NCI-H2029 treated with DMSO at 0.1 percent for 48 hours (cell line): ENCODE measurements at places on chromosomes 2 and 18.

DNA sequence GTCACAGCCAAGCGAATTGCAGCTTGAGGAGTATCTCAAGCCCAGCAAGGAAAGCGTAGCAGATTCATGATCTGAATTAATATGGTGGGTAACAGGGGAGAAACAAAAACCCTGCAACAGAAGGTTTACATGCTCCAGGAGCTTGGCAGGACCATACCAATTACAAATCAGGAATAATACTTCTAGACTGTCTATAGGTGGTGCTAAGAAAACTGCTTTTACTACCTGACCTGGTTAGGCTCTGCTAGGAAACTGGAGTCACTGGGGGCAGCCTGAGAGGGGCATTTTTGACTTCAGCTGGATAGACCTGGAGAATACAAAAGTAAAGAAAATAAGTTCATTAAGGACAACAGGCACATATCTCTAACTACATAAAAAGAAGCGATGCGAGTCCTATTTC, 24.6 kb upstream of the SPOPL start:
- no peak for DNase-seq

DNA sequence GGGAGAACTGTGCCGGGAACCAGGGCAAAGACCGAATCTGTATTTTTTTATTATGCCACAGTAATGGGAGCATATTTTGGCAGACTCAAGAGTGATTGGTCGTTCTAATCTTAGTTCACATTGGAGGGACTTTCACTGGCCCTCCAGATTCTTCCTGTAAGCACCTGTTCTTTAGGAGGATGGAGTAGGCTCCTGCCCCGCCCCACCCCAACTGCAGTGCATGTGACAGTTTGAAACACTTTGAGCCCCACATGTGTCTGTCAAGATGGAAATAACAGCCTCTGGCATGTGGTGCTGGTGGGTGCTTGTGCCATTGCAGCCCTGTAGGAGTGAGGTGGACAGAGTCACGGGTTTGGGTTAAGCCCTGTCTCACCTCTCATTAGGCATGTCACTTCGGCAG, 43.3 kb upstream of the TXNDC2 start:
- no peak for DNase-seq

DNA sequence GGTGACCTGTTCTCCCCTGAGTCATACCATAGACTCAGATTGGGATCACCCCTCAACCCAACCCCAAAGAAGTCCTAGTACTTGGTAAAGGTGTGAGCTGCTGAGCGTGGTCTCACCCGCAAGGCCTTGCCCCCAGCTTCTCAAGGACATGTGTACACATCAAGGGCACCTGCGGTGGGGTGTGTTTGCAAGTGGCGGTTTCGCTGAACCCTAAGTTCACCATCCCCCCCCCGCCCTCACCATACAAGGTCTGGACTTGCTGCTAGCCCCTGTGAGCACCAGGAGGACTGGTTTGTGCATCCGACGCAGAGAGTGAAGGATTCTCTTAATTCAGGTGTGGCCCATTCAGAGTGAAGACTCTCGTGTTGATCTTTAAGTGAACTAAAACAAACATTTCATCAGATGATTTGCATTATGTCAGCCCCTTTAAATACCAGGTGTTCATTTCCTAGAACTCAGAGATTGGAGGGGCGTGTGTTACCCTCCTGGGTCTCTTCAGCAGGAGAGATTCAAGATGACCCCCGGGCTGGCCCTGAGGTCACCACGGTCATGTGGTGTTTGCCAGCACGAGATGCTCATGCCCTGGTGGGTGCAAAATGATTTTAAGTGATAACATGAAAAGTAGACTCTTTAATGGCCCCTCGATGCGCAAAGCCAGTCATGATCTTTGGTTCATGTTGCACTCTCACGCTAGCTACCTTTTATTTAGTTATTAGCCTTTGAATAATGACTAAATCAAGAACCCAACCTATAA, 27.8 kb downstream of the MTERF4 start:
- DNase-seq, result no peak

GRCh38 chr2:55581435-55581834, 36.0 kb downstream of the PPP4R3B start:
- no peak for DNase-seq

- DNase-seq, result no peak
These were observed 416.6 kb downstream of the PLCL1 start for GRCh38 chr2:198220763-198221610.

GRCh38 chr2:37872192-37872750, 52.8 kb upstream of the RMDN2 start:
- DNase-seq, result no peak

DNA sequence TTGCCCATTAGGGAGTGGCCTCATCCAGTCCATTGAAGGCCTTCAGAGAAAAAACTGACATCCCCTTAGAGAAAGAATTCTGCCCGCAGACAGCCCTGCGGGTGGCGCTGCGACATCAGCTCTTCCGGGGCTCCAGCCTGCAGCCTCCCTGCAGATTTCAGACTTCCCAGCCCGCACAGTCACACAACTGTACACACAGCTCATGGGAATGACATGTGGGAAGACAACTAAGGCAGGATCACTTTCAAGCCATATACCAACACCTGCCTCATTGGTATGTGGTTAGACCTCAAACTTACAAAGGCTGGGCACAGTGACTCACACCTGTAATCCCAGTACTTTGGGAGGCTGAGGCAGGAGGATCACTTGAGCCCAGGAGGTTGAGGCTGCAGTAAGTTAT, 24.8 kb upstream of the TUBB6 start:
- no peak for DNase-seq

- DNase-seq, result no peak
These were observed 702.6 kb upstream of the LRRTM1 start for GRCh38 chr2:81007104-81007503.

GRCh38 chr2:99867770-99868169, 274.6 kb downstream of the AFF3 start:
- DNase-seq, result no peak

GRCh38 chr2:59896499-59897245, 656.8 kb downstream of the BCL11A start:
- no peak for DNase-seq

- no peak for DNase-seq
These were observed 146.0 kb downstream of the RHBDD1 start for GRCh38 chr2:226981791-226982326.

DNA sequence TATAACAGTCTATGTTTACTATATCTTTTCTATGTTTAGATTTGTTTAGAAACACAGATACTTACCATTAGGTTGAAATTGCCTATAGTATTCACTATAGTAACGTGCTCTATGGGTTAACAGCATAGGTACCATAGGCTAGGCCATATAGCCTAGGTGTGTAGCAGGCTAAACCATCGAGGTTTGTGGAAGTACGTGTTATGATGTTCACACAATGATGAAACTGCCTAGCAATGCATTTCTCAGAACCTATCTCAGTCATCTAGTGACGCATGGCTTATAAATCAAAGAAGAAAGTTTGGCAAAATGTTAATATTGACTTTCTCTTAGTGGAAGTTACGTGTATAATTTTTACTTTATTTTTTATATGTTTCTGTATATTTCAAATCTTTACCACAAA, 466.2 kb upstream of the NRP2 start:
- DNase-seq, result no peak

DNA sequence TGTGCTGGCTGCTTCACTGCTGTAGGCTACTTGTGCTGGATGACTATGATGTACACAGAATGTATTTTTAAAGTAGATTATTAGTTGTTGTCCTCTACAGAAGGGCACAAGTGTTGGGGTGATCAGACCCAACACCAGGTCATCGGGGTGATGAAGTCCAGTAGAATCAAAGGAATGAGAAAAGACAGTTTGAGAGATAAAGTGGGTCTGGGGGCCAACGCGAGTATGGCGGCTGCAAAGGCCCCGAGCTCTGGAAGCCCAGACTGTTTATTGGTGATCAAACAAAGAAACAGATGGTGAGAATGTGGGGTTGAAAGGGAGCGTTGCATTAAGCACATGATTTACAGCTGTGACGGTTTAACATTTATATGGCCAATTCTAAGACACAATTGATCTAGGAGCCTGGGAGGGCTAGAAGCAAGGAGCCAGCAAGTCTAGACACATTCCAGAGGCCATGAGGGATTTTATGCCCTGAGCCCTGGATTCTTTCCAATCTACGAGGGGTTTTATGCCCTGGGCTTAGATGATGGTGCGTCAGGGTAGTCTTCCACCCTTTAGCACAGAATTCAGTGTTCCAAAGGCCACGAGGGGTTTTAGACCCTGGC, 153.5 kb downstream of the AGPS start:
- no peak for DNase-seq

GRCh38 chr2:16948053-16948452, 282.4 kb upstream of the CYRIA start:
- no peak for DNase-seq

DNA sequence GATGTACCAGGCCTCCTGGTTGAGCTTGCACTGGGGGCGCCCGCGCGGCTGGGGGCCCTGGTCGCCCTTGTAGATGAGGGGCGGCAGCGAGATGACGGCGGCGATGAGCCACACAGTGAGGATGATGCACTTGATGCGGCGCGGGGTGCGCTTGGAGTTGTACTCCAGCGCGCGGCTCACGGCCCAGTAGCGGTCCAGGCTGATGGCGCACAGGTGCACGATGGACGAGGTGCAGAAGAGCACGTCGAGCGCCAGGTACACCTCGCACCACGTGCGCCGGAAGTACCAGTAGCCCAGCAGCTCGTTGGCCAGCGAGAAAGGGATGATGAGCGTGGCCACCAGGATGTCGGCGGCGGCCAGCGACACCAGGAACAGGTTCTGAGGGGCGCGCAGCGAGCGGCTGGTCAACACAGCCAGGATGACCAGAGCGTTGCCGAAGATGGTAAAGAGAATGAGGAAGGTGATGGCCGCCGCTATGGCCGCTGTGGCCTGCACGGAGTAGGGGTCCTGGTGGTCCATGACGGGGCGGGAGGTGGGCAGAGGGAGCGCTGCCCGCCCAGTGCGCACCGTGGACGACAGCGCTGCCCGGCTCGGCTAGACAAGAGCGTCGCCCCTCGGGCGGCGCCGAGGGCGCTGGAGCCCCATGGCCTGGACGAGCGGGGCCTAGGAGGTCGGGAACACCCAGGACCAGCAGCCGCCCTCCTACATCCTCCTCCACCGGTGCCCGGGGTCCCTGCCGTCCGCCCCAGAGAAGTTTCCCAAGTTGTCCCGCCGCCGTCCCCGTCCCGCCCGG, 544 bp downstream of the ADRA2B start:
- DNase-seq, result no peak

GRCh38 chr2:69171116-69171896, 158.3 kb downstream of the ANTXR1 start:
- DNase-seq, result no peak

- DNase-seq, result no peak
These were observed 114.9 kb downstream of the GLI2 start for GRCh38 chr2:120850551-120850950.

- no peak for DNase-seq
These were observed 342.9 kb downstream of the LRATD1 start for GRCh38 chr2:14975381-14975780.

DNA sequence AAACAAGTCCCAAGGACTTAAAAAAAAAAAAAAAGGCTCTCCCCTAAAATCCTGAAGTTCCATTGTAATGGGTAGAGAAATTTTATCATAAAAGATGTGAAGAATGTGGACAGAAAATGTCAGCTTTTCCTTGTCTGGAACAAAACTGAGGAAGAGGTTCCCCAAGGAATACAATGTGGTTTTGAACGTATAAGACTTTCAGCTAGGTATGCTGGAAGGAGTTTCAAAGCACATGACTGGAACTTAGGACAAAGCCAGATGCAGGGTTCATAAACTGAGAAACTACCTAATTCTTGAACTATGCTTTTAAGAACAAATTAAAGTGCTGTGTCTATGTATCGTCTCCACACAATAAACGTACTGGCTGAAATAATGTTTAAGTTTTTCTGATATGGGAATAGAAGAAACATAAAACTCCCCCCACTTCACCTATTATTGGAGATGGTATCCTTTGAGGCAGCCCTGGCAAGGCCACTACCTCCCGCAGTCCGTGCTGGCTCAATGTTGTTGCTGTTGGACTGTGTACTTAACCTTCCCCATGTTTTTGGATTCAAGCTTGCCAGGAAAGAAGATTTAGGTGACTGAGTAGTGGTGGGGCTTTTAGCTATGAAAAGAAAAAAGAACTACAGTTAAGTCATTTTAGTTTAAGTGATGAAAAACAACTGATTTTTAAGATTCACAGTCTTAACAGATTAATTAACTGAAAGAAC, 84.2 kb upstream of the DNER start:
- no peak for DNase-seq

DNA sequence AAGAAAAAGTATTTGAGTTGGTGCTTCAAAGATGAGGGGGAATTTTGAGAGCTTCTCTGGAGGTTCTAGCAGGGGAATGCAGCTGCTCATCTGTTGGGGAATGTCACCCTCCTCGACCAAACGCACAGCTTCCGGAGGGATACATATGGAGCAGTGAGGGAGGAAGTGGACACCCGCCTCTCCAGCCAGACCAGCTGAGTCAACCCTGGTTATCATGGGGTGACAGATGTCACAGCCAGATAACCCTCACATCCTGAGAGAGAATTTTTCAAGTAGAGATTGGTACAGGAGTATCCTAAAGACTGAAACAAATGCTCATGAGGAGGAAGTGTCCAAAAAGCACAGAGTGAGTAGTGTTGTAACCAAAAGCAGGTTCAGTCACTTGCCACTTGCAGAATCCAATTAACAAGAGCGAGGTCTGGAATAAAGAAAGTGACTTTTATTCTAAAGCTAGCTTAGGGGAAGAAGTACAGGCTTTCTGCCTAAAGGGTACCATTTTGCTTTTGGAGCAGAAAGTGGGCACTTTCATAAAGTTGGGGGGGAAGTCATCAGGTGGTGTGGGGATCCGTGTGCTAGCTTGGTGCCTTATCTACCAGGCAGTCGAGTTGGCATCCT, 395.2 kb downstream of the RAD51AP2 start:
- no peak for DNase-seq
